ENCODE measurements at places on chromosomes 3 and 15.

DNA sequence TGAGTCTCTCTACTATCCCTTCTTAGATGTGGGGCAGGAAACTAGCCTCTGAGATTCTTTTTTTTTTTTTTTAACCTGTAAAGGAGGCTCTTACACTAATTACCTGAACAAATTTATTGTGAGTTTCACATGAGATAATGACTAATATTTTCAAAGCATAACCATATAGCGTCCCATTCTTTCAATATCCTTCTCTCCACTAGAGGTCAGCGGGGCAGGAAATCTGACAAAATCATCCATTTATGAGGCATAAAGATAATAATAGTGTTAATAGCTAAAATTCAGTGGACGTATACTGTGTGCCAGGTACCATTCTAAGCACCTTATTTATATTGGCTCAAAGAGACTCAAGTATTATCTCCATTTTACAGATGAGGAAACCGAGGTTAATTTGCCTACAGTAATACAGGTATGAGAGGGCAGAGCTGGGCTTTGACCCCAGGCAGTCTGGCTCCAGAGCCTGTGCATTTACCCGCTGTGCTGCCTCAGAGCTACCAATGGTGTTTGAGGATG is 16.3 kb upstream of the SMAD6 start:
- DNase-seq = no peak

- no peak for DNase-seq
Observed at GRCh38 chr15:71336671-71337070, 221.4 kb downstream of the THSD4 start.

GRCh38 chr3:40230382-40230781 is 79.1 kb upstream of the EIF1B start:
- DNase-seq = no peak

GRCh38 chr15:64162478-64162868 is 349 bp downstream of the PPIB start:
- DNase-seq = no peak

GRCh38 chr3:125052624-125053303 is 3.0 kb downstream of the HEG1 start:
- no peak for DNase-seq

DNA sequence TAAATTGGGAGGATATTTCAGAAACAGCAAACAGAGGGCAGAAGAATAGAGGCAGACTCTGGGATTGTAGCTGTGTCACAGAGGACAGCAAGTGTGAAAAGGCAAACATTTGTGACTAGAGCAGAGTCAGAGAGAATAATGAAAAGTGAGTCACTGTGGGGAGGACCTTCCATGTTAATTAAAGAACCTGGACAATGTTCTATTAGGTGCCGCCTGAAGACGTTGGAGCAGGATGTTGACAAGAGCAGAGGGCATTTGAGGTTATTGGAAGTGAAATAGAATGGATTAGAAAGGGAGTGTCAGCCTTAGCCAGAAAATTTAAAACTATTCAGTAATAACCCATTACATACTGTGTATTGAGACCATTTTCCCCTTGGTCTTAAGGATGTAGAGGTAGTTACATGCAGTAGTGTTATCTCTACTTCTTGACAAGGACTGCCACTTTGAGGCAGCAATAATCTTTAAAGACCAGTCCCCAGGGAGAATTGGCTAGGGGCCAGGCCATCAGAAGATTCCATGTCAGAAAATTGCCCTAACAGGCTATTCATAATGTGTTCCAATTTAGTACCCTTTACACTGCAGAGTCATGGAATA is 5.8 kb downstream of the ACKR2 start:
- DNase-seq = no peak

DNA sequence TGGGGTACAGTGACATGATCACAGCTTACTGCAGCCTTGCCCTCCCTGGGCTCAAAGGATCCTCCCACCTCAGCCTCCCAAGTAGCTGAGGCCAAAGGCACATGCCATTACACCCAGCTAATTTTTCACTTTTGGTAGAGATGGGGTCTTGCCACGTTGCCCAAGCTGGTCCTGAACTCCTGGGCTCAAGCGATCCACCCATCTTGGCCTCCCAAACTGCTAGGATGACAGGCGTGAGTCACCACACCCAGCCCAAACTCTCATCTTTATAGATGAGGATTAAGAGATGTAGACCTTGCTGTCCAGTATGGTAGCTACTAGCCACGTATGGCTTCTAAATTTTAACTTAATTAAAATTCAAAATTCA is 4.4 kb upstream of the ABHD5 start:
- DNase-seq = no peak

- DNase-seq = no peak
Observed at GRCh38 chr15:61828008-61828407, 232.2 kb downstream of the VPS13C start.

DNA sequence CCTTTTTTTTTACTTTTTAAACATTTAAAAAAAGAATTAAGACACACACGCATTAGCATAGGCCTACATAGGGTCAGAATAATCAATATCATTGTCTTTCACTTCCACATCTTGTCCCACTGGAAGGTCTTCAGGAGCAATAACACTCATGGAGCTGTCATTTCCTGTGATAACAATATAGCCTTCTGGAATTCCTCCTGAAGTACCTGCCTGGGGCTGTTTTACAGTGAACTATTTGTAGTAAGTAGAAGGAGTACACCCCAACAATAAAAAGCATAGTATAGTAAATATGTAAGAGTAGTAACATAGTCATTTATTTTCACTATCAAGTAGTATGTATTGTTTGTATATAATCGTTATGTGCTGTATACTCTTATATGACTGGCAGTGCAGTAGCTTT is 19.5 kb upstream of the CLDN18 start:
- no peak for DNase-seq

- DNase-seq = no peak
Observed at GRCh38 chr3:98518816-98519215, 3.9 kb downstream of the CLDND1 start.

DNA sequence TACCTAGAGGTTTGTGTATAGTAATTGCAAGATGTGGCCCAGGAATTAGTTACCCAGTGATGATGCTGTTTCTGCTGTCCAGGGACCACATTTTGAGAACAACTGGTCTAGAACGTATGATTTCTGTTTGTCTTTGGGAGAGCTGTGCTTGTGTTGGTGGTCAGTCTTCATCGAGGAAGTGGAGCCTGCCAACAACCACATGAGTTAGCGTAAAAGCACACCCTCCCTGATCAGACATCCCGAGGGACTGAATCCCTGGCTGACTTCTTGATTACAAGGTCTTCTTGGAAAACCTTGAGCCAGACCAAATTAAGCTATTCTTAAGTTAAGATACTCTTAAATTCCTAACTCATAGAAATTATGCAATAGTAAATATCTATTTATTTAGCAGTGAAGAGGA is 81.7 kb upstream of the ZPLD1 start:
- DNase-seq = no peak

- DNase-seq = no peak
Observed at GRCh38 chr3:128449111-128449638, 17.5 kb downstream of the DNAJB8 start.

DNA sequence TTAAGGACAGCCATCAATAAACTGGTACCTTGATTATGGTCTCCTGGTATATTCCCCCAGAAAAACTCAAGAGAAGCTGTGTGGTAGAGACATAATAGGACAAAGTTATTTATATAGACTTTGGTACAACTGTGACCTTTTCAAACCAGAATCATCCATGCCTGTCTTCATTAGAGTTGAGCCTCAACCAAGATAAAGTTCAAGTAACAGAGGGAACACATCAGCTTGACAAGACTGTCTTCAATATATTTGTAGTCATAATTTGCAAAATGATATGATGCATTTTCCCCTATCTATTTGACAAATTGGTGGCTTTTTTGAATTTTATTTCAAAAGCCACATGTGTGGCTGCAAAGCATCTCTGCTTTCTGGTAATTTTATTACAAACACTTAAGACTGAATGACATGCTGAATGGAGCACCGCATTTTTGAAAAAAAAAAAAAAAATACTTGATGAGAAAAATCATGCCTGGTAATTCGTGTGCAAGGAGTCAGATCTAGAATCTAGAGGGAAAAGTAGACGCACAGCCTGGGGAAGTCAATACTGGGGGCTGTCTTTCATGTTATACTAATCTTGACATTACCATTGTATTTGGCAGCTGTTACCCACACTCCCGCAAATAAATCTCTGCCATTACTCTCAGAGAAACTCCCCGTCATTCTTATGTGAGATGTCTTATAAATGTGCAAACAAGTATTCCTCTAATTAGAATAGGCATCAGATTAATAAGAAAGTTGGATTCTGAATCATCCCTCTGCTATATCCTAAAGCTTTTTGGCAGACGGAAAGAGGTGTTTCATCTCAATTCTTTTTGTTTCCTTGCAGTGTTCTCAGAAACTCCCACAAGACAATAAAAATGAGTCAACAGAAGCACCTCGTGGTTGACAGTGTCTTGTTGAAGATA is 554.8 kb upstream of the CBLB start:
- no peak for DNase-seq

DNA sequence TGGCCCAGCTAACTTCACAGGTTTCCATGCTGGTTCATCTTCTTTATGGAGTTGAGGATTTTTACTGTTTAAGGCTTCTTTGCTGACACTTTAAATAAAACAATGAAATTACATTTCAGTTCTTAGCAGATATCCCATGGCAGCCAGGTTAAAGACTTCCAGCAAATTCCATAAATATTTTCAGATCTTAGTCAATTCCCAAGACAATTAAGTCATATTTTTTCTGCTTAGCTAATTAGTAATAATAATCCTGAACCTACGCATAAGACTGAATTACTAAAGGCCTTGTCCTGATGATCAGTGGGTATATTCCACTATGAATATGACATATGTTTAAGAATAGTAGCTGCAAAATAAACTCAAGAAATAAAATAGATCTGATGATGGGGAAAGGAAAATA is 83.3 kb downstream of the NR2E3 start:
- DNase-seq = no peak

- no peak for DNase-seq
Observed at GRCh38 chr3:75631541-75631940, 32.6 kb upstream of the FRG2C start.

DNA sequence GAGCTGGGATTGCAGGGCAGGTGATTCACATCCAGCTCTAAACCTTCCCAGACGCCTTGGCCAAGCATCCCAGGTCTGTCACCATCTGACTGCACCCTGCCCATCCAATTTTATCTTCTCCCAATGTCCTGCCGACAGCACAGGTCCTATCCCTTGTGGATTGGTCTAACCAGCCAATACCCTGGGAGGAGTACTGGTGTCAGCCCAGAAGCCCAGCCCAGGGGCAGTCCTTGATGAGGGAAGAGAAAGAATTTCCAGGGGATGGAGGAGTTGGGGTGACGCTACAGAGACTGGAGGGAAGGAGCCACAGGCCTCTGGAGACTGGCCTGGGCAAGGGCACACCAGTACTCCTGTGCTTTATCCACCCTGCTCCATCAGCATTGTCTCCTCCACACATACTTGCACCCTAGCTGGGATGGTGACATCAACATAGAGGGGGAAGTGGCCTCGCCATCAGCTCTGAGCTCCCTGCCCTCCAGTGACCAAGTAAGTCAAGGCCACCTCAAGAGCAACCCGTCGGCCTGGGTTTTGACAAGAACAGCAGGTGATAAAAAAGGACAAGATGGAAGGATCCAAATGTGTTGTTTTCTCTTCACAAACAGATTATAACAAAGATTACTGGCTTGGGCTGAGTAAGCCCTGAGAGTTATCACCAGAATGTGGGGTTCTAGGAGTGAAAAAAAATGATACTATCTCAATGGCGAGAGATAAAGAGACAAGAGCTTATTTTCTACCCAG is 114.6 kb downstream of the AQP9 start:
- no peak for DNase-seq

DNA sequence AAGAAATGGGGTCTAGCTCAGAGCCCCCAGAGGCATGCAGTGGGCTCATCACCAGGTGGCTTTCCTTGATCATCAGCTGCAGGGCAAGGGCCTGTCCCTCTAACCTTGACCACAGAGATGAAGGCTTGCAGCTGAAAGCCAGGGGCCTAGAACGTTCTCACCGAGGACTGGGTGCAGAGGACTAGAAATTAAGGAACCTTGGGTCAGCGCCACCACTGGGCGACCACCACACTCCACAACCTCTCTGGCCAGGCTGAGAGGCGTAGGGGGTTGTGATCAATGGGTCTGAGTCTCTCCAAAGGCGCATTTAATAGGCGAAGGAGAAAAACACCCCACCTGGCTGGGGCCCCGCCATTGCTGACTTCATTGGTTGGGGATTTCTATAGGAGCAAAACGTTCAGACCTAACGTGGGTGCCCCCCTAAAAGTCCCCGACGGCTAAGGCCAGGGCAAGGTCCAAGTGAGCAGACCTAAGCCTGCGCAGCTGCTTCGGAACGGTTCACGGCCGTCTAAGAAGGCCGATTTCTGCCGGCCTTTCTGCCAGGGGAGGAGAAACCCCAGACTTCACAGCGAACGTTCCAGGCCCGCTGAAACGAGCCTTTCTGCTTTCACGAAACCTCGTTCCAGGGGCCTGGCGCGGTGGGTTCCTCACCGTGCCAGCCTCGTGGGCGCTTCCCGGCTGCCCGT is 915 bp downstream of the BCL2L10 start:
- no peak for DNase-seq

DNA sequence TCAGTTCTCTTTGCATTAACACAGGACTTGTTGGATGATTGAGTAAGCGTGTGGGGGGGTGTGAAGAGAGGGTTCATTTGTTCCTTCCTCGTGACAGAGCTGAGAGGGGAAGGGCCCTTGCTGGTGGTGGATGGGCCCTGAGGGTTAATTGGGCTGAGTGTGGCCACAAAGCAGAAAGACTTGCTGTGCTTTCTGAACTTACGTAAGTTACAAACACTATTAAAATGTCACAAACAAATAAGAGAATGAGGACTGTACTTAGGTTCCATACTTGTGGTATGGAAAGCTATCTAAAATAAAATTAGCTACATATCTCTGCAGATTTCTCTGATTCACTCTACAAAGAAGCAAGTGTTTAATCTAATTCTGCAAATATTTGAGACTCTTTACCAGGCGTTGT is 231.3 kb downstream of the LPP start:
- DNase-seq = no peak

- DNase-seq = no peak
Observed at GRCh38 chr3:143830786-143831185, 17.5 kb downstream of the SLC9A9 start.

GRCh38 chr3:48402907-48403306 is 27.0 kb downstream of the PLXNB1 start:
- DNase-seq = no peak

- no peak for DNase-seq
Observed at GRCh38 chr15:27873828-27874227, 225.3 kb downstream of the OCA2 start.

GRCh38 chr15:41495736-41496599 is 2.3 kb downstream of the ITPKA start:
- no peak for DNase-seq

DNA sequence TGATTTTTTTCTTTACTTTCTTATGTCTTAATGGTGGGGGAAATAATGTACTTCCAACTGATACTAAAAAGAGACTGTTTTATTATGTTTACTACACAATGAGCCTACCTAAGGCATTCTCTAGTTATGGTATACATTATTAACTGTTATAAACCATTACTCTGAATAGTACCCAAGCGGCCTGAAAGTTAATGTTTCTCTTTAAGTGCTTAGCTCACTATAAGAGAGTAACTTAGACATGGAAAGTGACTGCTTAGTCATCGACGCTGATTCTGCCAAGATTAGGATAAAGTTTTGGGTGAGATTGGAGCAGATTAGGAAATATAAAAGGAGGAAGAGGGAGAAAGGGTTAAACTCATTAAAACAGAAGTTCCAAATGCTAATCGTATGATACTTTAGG is 365.0 kb downstream of the NLGN1 start:
- DNase-seq = no peak
